Activated CD8-positive, alpha-beta memory T cell treated with anti-CD3 and anti-CD28 coated beads for 1 hour (primary cell): ENCODE measurements at places on chromosomes 11 and 22.

DNA sequence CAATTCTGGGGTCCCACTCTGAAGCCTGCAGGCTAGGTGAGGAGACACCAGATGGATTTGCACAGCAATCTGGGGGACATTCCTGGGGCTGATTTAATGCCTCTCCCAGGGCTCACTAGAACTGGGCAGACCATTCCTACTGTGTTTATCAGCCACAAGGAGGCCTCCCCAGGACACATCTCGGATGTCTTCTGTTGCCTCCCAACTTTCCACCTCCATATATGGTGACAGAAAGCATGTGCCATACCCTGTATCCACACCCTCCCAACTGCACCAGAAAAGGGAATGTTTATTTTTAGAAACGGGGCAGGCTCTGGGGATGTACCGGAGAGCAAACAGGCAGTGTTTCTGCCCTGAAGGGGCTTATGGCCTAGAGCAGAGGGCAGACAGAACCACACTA lies 181.8 kb downstream of the CSNK2A3 start:
- no peak for DNase-seq

DNA sequence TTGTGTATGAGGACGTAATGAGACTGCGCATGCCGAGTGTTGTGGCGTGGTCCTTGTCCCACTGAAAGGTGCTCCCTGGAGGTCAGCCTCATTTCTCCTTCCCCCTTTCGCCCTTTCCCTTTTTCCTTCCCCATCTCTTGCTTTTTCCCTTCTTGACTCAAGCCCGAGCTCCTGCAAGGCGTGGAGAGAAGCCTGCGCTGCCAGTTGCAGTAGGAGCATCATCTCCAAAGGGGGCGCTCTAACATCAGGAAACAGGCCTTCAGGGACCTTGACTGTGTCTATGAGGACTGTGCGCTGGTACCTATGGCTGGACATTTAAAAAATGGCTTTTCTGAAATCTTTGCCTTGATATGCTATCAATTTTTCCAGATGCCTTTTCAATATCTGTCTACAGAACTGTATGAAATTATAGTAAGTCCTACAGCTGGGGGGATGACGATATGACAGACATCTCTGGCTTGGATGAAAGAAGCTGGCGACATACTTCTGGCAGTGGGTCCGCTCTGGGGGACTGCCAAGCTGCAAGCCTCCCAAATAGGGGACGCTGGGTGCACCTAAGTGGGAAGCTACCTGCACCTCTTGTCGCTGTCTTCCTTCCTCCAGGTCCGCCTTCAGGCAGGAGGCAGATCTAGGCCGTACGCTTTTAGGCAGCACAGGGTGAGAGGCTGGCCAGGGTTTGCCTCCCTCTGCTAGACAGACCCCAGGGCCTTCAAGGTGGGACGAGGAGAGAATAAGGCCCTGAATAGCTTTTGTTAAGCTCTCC lies 96.5 kb downstream of the NXPE2 start:
- no peak for DNase-seq

DNA sequence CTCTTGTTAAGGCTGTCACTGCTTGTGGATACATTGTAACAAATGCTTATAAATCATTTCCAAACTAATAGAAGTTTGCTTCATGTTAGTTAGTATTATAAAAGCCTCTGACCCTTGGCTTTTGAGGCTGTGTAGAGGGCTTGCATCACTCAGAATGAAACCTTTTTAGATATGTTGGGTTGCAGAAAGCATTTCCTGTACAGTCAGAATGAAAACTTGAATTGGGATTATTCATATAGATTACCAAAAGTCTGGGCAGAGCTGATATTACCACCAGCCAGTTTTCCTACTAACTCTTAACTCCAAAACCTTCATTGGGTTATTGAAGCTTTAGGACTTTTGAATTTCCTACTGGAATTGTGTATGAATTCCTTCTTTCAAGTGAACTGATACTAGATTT lies 12.0 kb downstream of the KMT2A start:
- DNase-seq: no peak

- no peak for DNase-seq
Measured at GRCh38 chr11:118819334-118820024, 28.5 kb upstream of the DDX6 start.

- DNase-seq: peak; percentile 19
Measured at GRCh38 chr22:25202290-25202921, 2.7 kb downstream of the CRYBB3 start.

DNA sequence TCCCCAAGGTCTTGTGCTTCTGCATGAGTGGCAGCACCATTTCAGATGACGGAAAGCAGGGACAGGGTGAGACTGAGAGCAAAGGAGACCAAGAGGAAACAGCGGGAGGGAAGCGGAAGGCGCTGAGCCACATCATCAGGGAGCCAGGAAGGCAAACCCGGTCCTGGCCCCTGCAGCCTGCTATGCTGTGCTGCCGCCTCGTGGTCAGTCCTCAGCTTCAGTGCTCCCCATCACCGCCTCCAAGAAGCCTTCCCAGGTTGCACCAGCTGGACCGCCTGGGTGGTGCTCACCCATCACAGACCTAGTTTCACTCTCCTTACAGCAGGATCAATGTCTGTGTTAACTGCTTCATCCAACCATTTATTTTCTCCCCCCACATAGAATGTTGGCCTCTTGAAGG lies 73.0 kb upstream of the PHF21B start:
- DNase-seq: no peak

DNA sequence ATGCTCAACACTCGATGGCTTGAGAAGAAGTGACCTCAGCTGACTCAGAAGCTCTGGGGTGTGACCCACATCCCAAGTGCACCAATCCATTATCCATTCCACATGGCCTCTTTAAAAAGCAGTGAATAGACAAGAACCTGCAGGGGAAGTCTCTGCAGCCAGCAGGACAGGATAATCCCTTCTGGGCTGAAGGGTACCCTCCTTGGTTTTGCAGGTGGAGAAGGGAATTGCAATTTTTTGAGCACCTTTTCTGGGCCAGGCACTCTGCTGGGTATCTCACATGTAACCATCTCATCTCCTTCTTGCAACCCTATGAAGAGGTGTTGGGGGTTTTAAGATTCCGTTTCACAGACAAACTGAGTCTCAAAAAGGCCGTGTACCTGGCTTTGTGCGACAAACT lies 76.6 kb downstream of the MYO18B start:
- no peak for DNase-seq

GRCh38 chr11:83542861-83543260 lies 256.7 kb upstream of the CCDC90B start:
- no peak for DNase-seq

DNA sequence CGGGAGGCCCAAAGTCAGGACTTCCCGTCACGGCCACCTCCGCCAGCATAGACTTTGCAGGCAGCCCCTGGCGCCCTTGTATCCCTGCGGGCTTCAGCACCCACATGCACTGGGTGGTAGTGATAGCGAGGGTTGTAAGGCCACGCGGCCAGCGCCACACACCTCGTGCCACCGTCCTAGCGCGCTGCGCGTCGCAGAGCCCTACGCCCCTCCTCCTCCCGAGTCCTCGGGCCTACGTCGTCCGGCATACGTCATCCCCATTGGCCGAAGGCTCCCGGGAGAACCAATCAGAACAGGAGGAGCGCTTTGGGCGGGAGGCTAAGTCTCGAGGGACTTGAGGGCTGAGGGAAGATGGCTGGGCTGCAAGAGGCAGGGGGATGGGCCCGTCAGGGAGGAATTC lies 1.3 kb upstream of the BTBD18 start:
- DNase-seq: no peak

DNA sequence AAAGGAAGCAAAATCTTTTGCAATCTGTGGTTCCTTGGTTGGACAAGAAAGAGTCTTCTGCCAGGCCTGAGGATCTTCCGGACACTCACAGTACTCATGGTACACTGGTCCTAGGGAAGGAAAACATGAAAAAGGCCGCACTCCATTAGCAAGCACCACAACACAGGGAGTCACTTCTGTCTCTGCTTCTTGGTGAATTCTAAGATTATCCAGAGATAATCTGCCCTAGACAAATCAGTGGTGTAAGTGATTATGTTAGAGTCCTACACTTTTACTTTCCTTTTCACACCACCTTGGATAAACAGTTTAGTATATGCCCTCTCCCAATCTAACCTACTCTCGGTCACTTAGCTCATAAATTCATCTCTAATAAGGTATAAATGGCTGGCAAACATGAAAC lies 11.9 kb downstream of the POGLUT3 start:
- no peak for DNase-seq

GRCh38 chr11:111917788-111918187 lies 925 bp upstream of the C11orf52 start:
- DNase-seq: no peak

GRCh38 chr11:14583252-14584034 lies 60.2 kb upstream of the PDE3B start:
- DNase-seq: no peak

- DNase-seq: no peak
Measured at GRCh38 chr11:83600661-83601060, 314.5 kb upstream of the CCDC90B start.

DNA sequence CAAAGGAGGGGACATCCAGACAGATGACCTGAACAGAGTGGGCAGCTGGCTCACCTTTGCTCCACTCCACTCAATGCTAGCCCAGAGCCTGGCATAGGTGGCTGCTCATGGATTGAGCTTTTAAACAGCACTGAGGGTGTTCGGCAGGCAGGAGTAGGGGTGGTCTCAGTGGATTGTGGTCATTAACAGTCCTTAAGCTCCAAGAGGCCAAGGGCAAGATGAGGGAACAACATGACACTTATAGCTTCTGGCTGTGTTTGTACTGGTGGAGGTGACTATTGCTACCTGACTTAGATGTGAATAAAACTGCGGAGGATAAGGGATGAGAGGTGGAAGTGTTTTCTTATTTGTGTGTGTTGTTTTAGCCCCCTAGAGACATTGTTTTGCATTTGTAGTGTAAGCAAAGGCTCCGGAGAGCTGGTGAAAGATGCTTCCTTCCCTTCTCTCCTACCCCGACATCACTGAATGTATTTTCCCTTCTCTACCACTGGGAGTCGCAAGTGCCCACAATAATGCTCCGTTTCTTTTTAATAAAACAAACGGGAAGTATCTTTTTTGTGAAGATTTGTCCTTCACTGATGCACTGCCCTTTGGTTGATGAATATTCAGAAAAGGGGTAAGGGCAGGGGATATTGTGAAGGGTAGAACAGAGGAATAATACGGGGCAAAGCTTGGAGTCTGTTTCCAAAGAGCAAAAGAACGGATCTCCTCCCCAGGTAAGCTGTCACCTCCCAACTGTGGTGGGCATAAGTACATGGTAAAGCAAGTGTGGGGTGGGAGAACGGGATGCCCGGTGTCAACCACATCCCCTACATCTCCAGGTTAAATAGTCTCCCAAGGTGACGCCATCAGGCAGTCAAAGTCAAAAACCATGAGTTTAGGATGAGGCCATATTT lies 27.5 kb upstream of the MTNR1B start:
- DNase-seq: no peak

GRCh38 chr11:77448269-77448668 lies 25.6 kb downstream of the PAK1 start:
- no peak for DNase-seq

DNA sequence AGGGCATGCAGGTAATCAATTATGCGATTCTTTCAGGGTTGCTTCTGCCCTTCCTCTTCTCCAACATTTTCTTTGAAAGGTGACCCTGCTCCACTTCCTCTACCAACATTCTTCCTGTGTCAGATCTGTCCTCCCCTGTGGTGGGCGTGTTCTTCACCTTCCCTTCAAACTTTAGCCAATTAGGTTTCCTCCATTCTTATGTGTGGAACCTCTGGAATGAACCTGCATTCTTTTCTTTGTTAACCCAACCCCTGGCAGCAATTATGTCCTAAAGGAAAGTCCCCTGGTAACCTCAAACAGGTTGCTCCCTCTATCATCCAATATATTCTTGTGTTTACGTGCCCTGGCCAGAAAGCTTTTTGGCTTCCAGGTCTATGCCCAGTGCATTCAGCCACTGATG lies 22.4 kb downstream of the KIRREL3 start:
- DNase-seq: no peak

GRCh38 chr22:37972527-37972926 lies 11.8 kb downstream of the SOX10 start:
- DNase-seq: no peak

DNA sequence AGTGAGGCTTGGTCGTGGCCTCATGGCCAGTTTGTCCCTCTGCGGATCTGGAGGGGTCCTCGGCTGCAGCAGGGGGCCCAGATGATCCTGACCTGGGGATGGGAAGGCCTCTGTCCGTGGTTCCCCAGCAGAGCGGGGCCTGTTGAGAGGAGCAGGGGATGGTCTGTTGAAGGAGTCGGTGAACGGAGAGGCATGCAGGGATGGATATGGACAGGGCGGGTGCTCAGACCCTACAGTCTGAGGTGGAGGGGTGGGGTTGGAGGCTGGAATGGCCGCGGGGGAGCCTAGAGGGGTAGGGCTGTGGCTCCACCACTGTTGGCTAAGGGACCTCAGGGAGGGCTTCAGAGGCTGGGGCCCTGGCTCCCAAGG lies 33.8 kb downstream of the RTN4R start:
- no peak for DNase-seq

- DNase-seq: no peak
Measured at GRCh38 chr11:95715777-95716241, 73.8 kb downstream of the FAM76B start.

DNA sequence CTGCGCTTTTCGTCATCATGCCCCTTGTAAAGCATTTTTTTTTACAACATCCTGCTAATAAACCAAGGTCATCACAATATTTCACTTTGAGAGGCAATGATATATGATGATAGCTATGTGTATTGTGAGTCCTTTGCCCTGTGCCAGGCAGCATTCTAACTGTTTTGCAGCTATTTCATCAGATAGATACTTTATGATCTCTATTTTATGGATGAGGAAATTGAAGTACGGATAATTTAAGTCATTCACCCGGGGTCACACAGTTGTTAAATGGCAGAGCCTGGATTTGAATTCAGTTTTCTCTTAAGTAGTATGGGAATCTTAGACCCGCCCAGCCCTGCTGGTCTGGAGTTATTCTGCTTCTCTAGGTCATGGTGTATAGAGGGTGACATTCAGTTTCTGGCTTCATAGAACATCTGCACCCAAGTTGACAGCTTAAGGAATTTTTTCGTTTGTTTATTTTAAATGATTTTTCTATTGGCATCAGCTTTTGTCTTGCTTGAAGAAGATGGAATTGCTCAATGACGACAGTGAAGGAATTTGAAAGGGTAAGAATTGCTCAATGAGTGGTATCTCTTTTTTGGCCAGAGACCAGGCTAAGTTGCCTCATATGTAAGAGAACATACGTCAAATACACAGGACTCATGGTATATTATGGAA lies 926 bp downstream of the PRR5L start:
- no peak for DNase-seq
